Cerebellum (tissue), 4 donors: ENCODE measurements at places on chromosomes 4 and X. TPM values are rescaled to one million over a fixed set of nuclear protein-coding genes. Genes with fewer than 3 reads are reported as not detected.

DNA sequence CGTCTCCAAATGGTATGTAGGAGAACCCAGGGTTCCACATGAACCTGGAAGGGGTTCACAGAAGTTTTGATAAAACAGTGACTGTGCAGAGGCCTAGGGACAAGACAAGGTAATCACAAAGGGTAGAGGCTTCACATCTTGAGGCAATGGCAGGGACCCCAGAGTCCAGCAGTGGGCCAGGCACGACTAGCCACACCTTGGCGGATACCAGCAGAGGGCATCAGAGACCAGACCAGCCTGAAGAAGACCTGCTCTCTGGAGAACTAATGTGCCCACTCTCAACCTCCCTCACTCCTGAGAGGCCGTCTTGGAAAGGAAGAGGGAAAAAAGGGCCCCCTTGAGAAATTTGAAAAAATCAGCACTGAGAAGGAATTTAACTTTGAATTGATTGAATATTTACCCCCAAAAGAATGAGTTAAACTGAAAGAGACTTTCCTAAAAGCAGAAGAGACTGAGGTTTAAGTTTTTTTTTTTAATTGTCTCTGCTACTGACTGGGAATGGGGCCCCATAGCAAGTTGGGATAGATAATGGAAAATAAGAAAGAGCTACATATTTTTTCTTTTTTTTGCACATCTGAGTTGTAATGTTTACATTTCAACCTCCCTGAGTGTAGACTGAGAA is 243.8 kb upstream of the JADE1 start:
- DNase-seq, result no peak

DNA sequence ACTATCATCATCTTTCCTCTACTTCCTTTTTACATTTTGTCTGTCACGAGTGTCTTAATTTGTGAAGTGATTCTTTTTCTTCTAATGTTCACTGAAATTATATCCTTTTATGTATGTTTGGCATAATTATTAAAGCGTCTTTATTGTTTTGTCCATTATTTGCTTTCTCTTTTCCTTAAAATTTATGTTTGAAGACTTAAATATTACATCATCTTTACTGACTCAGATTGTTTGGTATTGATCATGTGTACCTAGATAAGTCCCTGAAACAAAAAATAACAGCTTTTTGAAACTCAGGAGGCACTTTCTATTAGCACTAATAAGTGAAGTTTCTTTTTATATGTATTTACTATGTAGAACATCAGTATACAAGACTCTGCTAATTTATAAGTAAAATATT is 120.1 kb downstream of the RAP1GDS1 start:
- no peak for DNase-seq

DNA sequence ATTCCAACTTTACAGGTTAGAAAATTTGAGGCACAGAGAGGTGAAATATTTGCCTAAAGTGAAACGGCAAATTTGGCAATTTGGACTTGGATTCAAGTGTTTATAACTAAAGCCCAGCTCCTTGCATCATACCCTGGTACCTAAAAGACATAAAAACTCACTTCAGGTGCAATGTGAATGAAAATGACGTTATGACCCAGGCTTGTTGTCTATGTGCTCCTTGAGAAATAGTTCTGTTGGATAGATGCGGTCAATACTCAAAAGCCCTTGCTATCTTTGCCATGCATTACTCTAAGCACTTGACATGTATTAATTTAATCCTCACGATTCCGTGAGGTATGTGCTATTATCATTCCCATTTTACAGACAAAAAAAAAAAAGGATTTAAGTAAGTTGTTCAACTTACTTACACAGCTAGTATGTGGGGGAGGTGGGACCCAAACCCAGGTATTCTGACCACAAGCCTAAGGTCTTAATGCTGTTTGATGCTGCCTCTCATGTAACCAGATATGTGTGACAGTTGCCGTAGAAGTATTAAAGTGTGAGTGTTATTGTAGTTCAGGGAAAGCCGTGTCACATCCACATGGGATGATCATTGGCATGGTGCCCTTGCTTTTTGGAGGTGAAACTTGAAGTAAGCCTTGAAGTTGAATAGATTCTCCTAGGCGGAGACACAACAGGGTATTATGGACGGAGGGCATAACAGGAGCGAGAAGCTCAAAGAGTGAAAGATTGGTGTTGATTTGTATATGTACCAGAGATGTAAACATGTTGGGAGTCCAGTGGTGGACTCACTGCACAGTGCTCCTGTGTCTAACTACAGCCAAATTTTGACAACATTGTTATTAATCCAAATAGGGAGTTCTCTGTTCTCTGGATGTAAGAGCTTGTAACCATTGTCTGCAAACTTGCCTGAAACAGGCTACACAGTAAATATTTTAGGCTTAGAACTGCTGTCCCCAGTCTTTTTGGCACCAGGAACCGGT is 3.1 kb downstream of the SCML1 start:
- DNase-seq, result no peak

DNA sequence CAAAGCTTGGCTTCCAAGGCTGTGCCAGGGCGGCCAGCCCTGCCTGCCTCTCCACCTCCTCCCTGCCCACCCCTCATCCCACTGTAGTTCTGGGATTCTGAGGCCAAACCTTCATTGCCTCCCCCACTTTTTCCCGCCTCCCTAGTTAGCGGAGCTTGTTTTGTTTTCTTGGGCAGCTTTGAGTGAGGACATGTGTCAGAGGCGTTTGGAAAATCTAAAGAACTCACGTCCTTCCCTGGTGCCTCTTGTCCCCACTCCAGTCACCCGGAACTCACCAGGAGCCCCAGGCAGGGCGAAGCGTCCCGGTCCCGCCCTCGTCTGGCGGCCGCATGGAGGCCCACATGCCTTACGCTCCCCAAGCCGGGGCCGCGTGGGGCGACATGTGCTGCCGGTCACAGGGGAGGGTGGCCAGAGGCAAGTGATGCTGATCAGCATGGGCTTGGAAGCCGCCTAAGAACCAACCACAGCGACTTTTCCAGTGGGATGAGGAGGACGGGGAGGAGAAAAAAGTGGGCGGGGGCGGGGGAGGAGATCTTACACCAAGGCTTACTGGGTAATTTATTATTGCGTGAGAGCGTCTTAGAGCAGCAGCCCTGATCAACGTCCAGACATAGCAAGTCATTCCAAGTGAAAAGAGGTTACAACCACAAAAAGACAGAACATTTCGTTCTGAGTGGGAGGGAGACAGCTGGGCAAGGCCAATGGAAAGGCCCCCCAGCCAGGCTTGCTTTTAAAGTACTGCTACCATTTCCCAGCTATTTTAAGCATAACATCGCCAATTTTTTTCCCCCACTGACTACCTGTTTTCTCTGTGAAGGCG is 48.5 kb downstream of the PRPS1 start:
- DNase-seq, result peak; percentile 20

Gene NUP54
- 78.5 TPM for total RNA-seq

DNA sequence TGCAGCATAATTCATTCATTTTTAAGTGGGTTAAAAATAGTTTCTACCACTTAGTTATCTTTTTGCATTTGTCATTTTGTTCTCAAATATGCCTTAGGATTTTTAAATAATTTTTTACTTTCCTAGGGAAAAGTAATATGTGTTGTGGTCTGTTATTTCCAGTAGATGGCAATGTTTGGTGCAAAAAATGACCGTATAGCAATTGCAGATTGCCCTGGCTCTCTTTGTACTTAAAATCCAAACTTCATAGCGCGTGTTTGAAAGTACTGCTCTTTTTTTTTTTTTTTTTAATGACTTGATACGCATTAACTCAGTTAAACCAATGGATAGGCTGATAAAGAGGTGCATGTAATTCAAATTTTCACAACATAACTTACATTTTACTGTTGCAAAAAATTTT is 74.4 kb upstream of the RBMX start:
- peak; percentile 28 for DNase-seq
